ENCODE measurements at places on chromosomes 3 and 15.

DNA sequence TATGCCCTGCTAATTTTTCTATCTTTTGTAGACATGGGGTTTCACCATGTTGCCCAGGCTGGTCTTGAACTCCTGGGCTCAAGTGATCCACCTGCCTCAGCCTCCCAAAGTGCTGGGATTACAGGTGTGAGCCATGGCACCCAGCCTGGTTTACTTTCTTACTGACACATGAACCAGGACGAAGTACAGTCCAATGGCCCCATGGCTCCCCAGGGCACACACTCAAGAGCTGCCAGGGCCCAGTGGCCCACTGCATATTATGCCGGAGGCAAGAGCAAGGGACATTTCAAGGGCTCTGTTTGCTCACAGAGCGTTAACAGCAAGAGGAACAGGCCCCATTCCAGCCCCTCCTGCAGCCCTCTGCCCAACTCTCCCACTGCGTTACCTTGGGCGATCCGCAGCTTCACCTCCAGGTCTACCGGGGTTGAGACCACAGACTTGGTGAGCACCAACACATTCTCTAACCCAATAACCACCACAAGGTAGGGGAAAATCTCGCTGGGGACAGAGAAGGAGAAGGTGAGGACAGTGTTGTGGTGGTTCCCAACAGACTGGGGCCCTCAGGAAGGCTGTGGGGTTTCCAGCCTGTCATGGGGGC is 42.8 kb downstream of the PTPN23 start:
- no peak for DNase-seq

- no peak for DNase-seq
These were observed 91.5 kb upstream of the TBC1D5 start for GRCh38 chr3:17833786-17834559.

DNA sequence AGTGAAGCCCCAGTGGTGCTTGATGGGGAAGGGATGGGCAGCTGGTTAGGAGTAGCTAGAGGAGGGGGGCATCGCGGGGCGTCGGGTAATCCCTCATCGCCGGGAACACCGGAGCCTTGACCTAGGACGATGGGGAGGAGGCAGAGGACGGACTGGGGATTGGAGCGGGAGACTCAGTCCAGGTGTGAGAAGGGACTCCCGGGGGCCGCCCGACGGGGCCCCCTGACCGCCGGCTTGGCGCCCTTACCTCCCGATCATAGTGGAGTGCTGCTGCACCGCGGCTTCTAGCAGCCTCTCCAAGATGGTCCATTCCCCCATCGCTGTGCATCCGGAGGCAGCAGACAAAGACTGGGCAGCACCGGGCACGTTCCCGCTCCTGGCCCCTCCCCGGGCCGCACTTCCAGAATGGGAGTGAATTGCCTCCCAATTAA is 612 bp downstream of the GJD2 start:
- no peak for DNase-seq

DNA sequence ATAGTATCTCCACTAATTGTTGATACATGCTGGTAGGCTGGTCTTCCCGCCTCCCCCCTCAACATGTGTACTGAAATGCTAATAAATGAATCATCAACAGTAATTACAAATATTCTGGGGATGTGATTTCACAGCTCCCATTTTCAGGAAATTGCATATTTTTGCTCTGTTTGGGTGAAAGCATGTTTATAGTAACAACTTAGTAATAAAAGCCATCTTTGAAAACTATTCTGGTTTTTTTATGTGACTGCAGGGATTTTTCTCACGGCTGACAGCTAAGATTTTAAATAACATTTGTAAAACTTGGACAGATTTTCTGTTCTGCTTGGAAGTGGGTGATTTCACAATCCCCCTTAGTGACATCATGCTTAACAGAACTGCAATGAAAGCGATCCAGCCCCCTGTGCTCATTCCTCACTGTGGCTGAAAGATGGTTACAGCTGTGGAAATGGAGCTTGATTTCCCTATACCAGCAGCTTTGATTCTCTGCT is 25.6 kb upstream of the FAM174B start:
- no peak for DNase-seq

GRCh38 chr15:45529613-45530012 is 7.1 kb upstream of the SLC30A4 start:
- no peak for DNase-seq
